ENCODE measurements at places on chromosomes 3 and 15.

GRCh38 chr3:155608228-155608920 lies 136.5 kb downstream of the PLCH1 start:
- DNase-seq = no peak

DNA sequence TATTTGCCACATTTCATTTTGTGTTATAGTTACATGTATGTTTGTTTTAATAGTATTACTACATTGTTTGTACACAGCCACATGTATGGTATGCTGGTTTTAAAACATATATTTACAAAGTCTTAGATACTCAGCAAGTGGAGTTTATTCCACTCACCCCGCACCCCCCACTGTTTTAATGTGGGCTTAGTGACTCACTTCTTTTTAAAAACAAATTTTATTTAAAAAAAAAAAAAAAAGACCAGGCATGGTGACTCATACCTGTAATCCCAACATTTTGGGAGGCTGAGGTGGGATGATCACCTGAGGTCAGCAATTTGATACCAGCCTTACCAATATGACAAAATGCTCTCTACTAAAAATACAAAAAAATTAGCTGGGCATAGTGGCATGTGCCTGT lies 26.9 kb upstream of the TJP1 start:
- no peak for DNase-seq

DNA sequence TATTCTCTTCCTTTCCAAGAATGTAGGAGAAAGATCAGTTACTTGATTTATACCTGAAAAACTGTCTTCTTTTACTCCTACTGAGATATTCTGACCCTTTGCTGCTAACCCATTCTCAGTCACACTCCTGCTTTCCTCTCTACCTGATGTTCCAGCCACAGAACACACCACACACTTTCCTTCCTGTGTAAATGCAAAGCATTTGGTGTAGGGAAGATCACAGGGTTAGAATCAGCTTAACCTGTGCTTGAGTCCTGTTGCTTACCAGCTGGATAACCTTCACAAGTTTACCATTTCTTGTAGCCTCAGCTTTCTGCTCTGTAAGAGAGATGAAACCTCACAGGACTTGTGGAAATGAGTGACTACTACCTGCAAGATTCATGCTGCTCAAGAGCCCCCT lies 489.8 kb upstream of the GOLIM4 start:
- DNase-seq = no peak

- no peak for DNase-seq
These were observed 94.8 kb downstream of the GBE1 start for GRCh38 chr3:81666502-81667121.

DNA sequence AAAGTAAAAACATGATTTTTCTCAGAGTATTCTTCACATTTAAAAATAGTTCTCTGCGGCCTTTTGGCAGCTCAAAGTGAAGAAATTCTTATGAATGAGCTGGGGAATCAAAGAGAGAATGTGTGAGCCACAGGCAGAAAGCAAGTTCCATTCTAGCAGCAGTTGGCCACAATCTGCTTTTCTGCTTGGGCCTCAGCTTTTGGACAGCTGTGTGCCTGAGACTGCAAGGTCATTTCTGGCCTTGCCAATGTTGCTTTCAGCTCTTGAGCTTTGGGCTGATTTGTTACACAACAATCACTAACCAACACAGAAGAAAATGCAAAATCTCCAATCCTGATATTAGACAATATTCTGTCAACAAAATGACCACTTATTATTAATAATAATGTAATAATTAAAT lies 14.4 kb upstream of the TM4SF4 start:
- no peak for DNase-seq

- no peak for DNase-seq
These were observed 8.9 kb upstream of the ARHGEF26 start for GRCh38 chr3:154112146-154112852.

- DNase-seq = no peak
These were observed 8.8 kb downstream of the TBC1D23 start for GRCh38 chr3:100269410-100270214.

DNA sequence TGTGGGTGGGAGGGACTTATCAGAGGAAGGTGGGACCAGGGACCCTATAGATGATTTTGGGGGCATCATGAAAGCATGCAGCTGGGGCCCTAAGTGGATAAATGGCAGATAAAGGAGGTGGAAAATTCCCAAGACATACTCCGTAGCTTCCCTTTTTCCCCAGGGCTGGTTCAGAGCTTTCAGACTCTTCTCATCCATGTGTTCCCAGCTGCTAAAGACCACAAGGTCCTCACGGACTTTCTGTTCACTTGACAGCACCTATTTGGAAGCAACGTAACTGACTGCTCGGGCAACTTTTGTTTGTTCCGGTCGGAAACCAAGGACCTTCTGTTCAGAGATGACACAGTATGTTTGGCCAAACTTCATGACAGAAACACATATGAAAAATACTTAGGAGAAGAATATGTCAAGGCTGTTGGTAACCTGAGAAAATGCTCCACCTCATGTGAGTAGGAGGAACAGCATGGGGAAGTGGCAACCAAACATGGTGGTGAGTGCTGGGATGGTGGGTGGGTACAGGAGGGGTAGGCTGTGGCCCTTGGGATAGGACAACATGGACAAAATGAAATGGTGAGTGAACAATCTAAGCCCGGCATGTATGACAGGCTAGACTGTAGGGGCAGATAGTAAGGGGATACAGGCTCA lies 28.7 kb upstream of the SRPRB start:
- DNase-seq = no peak
